ENCODE measurements at places on chromosomes 11 and 22.

DNA sequence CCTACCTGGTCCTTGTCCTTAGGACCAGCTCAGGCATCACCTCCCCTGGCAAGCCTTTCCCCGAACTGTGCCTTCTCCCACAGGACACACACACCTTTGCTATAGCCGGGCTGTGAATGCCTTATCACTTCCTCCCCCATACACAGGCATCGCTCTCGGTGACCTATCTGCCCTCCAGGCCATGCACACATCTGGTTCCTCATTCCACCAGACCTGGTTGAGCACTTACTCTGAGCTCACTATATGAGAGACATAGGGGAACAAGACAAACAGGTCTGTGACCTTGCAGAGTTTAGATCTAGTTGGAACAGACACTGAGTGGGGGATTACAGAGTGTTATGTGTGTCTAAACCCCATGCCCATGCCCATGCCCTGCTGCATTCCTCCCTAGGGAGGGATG, 3.1 kb upstream of the BCR start:
- no peak overlapping the region for H3K27ac ChIP-seq
- H3K36me3 ChIP-seq: no peaks in the 10 kb centered on the region
- no peak for DNase-seq
- peaks cover 35% of the 10 kb centered on the region for H3K4me1 ChIP-seq
- H3K4me3 ChIP-seq: no peak overlapping the region
- no peaks in the 10 kb centered on the region for H3K27me3 ChIP-seq

DNA sequence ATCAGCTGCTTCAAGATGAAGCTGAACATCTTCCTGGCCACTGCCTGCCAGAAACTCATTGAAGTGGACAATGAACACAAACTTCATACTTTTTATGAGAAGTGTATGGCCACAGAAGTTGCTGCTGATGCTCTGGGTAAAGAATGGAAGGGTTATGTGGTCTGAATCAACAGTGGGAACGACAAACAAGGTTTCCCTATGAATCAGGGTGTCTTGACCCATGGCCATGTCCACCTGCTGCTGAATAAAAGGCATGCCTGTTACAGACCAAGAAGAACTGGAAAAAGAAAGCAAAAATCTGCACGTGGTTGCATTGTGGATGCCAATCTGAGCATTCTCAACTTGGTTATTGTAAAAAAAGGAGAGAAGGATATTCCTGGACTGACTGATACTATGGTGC, 22.2 kb upstream of the BIRC3 start:
- no peaks in the 10 kb centered on the region for H3K36me3 ChIP-seq
- no peak overlapping the region for H3K4me3 ChIP-seq
- no peak overlapping the region for H3K27ac ChIP-seq
- H3K27me3 ChIP-seq: no peaks in the 10 kb centered on the region
- DNase-seq: no peak

DNA sequence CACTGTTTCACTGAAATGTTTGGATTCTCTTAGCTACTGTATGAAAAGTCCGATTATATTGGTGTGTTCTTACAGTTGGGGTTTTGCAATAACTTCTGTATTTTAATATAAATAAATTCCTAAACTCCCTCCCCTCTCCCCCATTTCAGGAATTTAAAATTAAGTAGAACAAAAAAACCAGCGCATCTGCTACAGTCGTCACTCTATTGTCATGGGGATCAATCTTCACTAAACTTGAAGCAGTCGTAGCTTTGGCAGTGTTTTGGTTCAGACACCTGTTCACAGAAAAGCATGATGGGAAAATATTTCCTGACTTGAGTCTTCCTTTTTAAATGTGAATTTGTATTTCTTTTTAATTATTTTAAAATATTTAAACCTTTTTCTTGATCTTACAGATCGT, 9.4 kb downstream of the PIWIL3 start:
- H3K27me3 ChIP-seq: no peaks in the 10 kb centered on the region
- H3K4me3 ChIP-seq: no peak overlapping the region
- no peak overlapping the region for H3K27ac ChIP-seq
- no peak for DNase-seq

DNA sequence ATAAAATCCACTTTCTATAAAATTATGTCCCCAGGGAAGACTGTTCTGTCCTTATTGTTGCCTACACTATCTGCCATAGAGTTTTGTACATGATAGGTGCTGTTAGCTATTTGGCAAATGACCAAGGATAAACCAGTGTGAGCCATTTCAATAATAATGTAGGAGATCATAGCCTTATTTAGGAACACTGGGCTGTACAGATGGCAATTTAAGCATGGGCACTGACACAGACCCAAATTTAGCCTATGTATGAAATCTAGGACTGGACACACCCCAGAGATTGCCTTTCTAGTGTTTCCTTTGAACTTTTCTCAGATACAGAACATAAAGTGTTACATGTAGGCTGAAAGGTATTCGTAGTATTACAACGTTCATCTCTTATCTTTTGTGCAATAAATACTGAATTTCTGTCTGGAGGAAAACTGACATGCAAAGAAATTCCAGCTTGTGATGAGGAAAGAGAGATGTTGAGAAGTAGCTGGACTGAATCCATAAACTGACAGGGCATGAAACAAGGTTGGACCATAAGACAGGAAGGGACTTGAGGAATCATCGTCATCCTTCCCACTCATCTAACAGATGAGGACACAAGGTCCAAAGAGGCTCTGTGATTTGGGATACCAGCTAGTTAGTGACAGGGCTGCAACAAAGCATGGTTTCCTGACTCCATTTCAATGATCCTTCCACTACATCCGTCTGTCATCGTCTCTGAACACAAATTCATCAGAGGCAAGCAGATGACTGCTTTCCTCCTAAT, 60.3 kb downstream of the TMPRSS5 start:
- H3K4me3 ChIP-seq: no peak overlapping the region
- H3K4me1 ChIP-seq: no peaks in the 10 kb centered on the region
- no peaks in the 10 kb centered on the region for H3K27me3 ChIP-seq

DNA sequence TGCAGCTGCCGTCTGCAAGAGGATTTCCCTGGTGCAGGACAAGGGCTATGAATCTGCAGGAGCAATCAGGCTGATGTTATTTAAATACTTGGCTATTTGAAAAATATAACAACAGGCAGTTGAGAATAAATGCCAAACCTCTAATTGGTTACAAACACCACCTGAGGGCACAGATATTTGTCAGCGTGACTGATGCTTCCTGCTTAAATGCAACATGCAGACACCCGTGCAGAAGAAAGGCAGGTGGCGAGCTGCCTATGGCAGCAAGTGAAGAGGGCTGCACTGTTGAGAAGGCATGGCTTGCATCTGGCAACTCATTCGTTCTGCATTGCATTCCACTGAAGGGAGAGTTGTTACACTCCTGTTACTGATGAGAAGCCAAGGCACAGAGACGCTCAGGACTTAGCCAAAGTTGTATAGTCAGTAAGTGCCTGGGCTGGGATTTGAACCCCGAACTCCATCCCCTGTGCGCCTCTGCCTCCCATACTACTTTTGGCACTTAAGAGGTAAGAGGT, 350.6 kb downstream of the TENM4 start:
- H3K4me3 ChIP-seq: no peak overlapping the region
- no peaks in the 10 kb centered on the region for H3K4me1 ChIP-seq

DNA sequence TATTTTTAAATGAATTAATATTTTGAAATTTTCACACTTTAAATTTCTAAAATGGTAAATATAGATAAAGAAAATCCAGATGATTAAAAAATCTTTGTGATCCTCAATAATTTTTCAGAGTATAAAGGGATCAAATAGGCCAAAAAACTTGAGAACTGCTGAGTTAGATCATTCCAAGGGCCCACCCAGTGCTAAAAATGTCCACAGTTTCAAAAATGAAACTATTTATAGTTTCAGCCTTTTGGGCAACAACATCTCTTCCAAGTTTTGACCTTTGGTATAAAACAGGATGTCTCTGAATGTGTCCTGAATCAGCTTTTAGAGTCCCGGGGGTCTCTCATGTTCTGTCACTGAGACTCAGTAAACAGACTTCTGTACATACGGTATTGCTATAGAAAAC, 20.9 kb upstream of the BAIAP2L2 start:
- H3K4me3 ChIP-seq: no peak overlapping the region
- no peak for DNase-seq
- H3K4me1 ChIP-seq: no peaks in the 10 kb centered on the region
- H3K27me3 ChIP-seq: no peaks in the 10 kb centered on the region
- H3K36me3 ChIP-seq: no peaks in the 10 kb centered on the region

GRCh38 chr11:84969103-84969502, 658.0 kb downstream of the DLG2 start:
- no peak overlapping the region for H3K4me3 ChIP-seq
- no peak for DNase-seq
- H3K4me1 ChIP-seq: no peaks in the 10 kb centered on the region
- H3K27me3 ChIP-seq: no peaks in the 10 kb centered on the region
- H3K36me3 ChIP-seq: no peaks in the 10 kb centered on the region

Measured in naive thymus-derived CD4-positive, alpha-beta T cell (primary cell).